GOT3 (cell line): ENCODE measurements at places on chromosomes 6 and 20.
A peak's percentile ranks its signal among the peaks of the same experiment; 100 is the strongest.

- no peak for DNase-seq
Observed at GRCh38 chr6:45589367-45589766, 211.6 kb upstream of the SUPT3H start.

DNA sequence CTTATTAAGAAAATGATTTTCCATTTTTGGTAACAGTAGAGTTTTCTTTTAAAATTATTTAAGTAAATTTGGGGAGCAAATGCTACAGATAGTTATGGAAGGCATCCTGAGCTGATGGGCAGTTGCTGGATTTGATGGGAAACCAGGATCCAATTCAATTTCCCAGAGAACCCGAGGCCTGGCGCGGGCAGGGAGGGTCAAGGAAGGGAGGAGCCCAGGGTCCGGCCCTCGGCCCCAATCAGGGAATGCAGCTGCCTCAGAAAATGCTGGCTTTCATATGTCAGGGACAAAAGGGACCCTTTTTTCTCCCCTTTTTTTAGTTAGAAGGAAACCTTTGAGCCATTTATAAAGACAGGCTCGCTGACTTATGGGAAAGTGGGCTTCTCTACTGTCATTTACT lies 42.1 kb downstream of the CTCFL start:
- DNase-seq, result no peak

- DNase-seq, result no peak
Observed at GRCh38 chr6:16669227-16669626, 92.0 kb downstream of the ATXN1 start.

- DNase-seq, result no peak
Observed at GRCh38 chr6:143328876-143329275, 121.6 kb downstream of the ADAT2 start.

- DNase-seq, result no peak
Observed at GRCh38 chr6:16806363-16806762, 45.1 kb upstream of the ATXN1 start.

- DNase-seq, result peak; percentile 52
Observed at GRCh38 chr6:119349361-119350201, at the start of gene MAN1A1. Gene MAN1A1 (minus strand): TSS chr6:119349761. CDS start chr6:119349065, 696 bp downstream.

- no peak for DNase-seq
Observed at GRCh38 chr6:54624779-54625178, 221.8 kb upstream of the FAM83B start.

GRCh38 chr6:19324376-19324775 lies 512.8 kb upstream of the ID4 start:
- no peak for DNase-seq

- DNase-seq, result no peak
Observed at GRCh38 chr20:1619861-1620444, at the start of gene SIRPB1. Gene SIRPB1 (minus strand): TSS chr20:1620009. CDS start chr20:1619944, 65 bp downstream.

GRCh38 chr20:5786930-5787795 lies 37.0 kb downstream of the SHLD1 start:
- DNase-seq, result no peak

- DNase-seq, result no peak
Observed at GRCh38 chr6:113290684-113291083, 566.5 kb upstream of the MARCKS start.

DNA sequence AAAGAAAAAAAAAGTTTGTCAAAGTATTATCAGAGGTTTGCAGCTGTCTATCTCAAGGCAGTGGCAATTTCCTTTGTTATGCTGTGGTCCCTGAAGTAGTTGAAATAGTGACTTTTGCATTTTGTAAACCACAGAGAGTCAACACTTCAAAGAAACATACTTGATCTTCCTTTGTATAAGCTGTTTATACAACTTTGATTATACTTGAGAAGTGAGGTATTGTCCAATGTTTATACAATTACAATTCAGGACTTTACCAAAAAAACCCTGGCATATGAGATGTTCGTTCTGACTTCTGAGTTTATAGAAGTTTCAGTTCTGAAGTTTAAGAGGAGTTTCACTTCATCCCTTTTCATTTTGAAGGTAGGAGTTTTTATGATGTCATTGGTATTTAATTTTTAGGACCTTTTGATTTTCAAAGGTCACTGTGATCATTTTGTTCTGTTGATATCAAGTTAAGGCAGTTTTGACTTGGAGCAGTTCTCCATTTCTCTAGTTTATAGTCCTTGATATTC lies 4.0 kb downstream of the STK4 start:
- DNase-seq, result no peak

GRCh38 chr20:23140991-23141390 lies 54.9 kb upstream of the CD93 start:
- DNase-seq, result no peak

DNA sequence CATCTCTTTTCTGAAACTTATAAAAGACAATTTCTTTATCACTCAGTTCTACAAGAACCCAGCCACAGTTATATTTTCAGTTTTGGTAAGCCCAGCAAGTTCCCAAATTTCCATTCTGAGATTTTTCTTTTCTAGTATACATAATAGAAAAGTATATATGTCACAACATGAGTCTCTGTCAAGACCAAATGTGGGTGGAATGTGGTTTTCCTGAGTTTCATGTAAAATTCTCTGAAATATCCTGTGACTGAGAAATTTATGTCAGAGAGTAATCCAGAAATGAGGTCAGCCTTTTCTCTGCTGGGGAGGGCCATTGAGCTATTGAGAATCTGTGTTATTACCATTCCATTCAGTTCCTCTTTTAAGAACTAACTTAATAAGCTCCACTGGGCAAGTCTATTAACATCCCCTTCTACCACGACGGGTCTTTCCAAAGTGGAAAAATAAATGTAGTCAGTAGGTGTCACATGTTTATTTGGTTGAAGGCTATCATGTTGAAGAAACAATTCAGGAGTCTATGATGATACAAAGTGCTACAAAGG lies 100.7 kb upstream of the HMGN3 start:
- DNase-seq, result no peak

DNA sequence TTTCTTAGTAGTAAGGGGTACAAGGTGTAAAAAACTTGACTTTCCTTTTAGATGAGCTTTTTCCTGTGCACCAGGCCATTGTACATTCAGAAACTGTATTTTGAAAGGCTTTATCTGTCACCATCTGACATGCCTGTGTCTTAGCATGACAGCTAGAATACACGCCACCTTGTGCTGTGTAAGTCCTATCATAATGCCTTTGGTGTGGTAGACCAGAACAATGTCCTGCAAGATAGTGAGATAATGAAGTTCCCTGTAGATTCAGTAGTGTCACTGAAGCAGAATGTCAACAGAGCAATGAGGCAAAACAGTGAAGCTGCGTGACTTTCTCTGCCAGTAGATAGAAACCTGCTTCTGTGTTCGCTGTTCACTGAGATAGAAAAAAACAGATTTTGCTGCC lies 105.8 kb downstream of the JAG1 start:
- no peak for DNase-seq

DNA sequence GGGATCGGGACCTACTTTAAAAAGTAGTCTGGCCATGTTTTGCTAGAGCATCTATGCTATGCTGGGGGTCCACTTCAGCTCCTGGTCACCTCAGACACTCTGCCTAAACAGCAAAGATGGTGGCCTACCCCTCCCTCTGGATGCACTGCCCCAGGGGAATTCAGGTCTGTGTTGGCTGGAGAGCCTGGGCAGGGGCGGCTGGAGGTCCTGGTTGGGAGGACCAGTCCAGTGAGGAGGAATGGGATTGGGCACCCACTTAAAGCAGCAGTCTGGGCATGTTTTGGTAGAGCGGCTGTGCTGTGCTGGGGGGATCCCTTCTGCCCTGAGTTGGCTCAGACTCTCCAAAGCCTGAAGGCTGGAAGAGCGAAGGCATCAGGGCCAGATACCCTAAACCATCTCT lies 23.2 kb upstream of the TCF21 start:
- no peak for DNase-seq

DNA sequence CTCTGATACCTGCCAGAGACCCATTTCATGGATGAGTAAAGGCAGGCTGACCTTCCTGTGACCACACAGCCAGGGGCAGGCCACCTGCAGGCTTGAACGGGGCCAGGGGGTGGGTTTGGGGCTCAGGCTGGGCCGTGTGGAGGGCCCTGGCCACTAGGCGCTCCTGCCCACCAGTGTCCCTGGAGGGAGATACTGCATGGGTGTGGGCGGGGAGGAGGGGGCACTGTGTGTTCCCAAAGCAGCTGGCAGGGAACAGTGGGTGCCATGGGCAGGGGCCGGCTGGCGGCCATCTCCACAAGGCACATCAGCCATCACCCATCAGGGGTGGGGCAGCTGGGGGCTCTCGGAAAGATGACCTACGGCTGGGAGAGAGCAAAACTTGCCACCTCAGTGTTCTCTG lies 15.4 kb downstream of the SRC start:
- DNase-seq, result no peak

DNA sequence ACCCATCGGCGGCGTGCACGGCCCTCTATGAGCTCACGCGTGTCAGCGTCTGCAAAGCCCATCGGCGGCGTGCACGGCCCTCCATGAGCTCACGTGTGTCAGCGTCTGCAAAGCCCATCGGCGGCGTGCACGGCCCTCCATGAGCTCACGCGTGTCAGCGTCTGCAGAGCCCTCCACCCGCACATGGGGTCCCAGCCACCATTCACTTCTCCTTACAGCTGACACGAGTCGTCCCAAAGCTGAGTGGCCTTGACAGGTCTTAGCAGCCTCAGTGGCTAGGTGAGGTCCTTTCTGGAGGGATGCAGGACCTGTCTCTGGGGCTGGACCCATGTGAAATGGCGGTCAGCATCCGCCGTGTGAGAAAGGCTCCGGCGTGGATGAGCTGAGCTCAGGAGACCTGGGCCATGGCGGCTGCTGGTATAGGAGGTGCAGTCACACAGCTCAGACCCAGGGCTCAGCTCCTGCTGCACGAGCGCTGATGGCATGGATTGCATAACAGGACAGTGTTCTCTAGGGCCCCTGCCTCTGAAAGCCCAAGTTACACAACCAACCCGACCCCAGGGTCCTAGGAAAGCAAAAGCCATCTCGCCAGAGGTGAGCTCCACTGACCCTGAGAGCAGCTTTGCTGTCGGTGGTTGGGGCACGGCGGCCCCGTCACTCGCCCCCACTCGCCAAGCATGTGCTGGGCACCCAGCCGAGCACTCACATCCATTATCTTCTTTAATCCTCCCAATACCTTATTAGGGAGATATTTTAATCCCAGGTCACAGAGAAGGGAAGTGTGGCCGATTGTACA lies 38.9 kb downstream of the DLL1 start:
- no peak for DNase-seq

- DNase-seq, result no peak
Observed at GRCh38 chr6:144653885-144654505, 368.9 kb downstream of the UTRN start.

DNA sequence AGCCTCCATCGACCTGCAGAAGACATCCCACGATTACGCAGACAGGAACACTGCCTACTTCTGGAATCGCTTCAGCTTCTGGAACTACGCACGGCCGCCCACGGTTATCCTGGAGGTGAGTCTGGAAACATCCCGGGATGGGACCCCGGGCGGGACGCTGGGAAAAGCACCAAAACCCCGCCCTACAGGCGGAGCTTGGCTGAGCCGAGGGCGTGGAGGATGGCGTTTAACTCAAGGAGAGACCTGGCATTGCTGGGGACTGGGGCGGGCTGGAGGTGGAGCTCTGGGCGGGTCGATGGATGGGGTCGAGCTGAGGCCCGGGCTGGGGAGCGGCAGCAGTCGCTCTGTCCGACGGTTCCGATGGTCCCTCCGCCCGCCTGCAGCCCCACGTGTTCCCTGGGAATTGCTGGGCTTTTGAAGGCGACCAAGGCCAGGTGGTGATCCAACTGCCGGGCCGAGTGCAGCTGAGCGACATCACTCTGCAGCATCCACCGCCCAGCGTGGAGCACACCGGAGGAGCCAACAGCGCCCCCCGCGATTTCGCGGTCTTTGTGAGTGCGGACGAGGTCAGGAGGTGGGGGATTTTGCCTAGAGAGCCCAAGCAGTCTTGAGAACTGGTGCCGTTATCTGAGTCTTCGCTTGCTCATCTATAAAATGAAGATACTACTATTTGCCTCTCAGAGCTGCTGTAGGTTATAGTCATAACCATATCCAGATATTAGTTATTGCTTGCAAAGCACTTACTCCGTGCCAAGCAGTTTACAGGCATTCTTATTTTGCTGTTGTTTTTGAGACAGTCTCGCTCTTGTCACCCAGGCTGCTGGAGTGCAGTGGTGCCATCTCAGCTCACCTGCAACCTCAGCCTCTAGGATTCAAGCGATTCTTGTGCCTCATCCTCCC lies 3.8 kb downstream of the SPAG4 start:
- peak; percentile 60 for DNase-seq

DNA sequence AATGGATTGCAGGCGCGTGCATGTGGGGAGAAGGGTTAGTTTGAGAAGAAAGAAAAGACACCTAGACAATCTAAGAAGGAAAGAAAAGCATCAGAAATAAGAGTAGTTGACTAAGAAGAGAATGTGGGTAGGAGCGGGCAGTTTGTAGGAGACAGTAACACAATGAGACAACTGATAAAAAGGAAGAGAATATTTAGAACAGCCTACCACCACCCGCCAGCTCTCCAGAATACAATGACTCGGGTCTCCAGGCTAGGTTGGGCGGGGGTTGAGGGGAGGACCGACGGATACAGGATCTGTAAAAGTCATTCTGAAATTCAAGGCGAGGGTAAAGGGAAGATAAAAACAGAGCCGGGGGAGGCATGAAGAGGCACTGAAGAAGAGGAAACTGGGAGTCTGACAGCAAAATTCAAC lies 712 bp downstream of the ABHD16A start:
- no peak for DNase-seq

DNA sequence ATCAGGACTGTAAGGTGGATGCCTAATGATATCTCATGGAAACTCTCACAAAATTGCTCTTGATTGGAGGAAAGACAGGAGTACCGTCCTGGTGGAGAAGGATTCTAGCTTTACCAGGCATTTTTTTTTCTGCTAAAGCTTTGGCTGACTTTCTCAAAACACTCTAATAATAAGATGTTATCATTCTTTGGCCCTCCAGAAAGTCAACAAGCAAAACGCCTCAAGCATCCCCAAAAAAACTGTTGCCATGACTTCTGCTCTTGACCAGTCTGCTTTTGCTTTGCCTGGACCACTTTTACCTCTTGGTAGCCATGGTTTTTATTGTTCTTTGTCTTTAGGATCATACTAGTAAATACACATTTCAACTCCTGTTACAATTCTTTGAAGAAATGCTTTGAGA lies 55.5 kb upstream of the RUNX2 start:
- DNase-seq, result no peak

GRCh38 chr6:489001-489400 lies 97.4 kb downstream of the IRF4 start:
- DNase-seq, result no peak

DNA sequence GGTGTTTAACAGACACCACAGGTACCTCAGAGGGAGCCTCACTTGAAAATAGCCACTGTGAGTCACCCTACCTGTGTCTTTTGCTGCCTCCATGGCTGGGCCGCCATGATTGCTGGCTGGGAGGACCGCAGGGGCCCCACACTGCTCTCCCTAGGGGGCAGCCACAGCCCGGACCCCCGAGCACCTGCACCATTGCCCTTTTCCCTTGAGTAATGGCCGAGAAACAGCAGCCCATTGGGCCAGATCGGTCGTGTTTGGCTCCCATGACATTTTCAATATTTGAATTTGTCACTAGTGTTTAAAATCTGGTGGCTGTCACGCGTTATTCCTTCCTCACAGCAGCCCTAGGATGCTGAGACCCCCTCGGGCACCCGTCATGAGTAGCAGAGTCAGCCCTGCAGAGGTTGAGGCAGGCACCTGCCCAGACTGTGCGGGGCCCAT lies 6.7 kb downstream of the ZBP1 start:
- DNase-seq, result no peak

GRCh38 chr6:166683477-166683876 lies 56.4 kb upstream of the RPS6KA2 start:
- no peak for DNase-seq

- DNase-seq, result no peak
Observed at GRCh38 chr20:21968486-21968885, 263.0 kb downstream of the PAX1 start.

GRCh38 chr6:35327349-35328027 lies 14.9 kb upstream of the PPARD start:
- DNase-seq, result no peak
